ENCODE measurements at places on chromosomes 2 and 18.

- no peak for DNase-seq
These were observed 2.9 kb upstream of the FAM124B start for GRCh38 chr2:224404796-224405195.

DNA sequence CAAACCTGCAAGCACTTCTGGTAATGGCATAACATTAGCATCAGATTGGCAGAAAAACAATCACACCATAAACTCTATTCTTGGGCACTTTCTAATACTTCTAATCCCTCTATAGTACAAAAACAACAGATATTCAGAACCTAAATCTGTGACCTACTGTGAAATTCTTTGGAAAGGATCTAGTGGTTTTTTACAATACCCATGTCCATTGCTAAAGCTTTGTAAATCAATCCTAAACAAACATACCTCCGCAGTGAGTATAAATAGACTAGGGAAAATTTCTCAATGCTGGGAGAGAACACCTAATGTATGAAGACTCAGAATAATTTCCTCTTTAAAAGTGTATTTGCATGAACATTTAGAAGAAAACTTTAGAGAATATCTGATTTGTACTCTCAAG lies 1098.5 kb upstream of the DDX18 start:
- no peak for DNase-seq

DNA sequence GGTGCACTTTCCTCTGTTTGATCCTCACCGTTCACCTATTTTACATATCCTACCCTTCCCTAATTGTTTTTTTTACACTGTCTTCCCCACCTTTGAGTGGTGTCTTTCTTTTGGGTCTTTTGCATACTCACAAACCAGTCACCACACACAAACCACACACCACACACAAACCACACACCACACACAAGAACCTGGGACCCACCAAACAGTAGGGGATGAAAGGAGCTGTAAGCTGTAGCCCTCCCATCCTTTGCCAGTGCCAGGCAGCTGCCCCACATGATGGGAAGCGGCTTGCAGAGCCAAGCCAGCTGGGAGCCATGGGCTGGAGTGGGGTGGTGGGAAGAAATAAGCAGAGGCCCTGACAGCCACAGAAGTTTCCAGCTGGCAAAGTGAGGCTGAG lies 38.9 kb upstream of the MSH6 start:
- no peak for DNase-seq

GRCh38 chr2:208252716-208253492 lies 2.0 kb downstream of the IDH1 start:
- no peak for DNase-seq

GRCh38 chr2:8452979-8453903 lies 228.6 kb upstream of the ID2 start:
- no peak for DNase-seq

- no peak for DNase-seq
These were observed 10.1 kb downstream of the MBOAT2 start for GRCh38 chr2:8993196-8993901.

GRCh38 chr2:163670929-163671328 lies 64.9 kb downstream of the FIGN start:
- DNase-seq: no peak

GRCh38 chr2:105629634-105630033 lies 115.1 kb upstream of the NCK2 start:
- no peak for DNase-seq

DNA sequence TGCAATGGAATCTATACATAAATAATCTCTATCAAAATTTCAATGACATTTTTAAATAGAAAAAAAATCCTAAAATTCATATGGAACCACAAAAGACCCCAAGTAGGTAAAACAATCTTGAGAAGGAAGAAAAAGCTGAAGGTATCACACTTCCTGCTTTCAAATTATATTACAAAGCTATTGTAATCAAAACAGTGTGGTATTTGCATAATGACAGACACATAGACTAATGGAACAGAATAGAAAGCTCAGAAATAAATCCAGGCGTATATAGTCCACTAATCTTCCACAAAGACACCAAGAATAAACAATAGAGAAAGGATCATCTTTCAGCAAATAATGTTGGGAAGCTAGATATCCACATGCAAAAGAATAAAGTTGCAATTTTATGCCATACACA lies 699.8 kb upstream of the ID2 start:
- DNase-seq: no peak

DNA sequence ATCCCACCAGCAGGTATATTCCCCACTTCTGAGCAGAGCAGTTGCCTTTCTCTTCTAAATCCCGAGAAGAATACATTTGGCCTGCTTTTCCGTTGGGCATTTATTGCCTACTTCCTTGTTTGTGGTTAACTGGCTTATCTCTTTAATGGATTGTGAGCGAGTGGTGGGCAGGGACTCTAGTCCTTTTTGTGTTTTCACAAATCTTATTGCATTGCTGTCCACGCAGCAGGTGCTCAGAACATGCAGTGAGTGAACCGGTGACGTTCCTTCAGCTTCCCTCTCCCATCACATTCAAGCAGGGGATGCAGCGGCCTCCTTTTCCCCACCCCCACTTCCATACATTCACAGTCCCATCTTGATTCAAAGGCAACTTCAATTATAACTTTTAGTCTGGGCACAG lies 28.9 kb upstream of the GAREM2 start:
- DNase-seq: no peak

DNA sequence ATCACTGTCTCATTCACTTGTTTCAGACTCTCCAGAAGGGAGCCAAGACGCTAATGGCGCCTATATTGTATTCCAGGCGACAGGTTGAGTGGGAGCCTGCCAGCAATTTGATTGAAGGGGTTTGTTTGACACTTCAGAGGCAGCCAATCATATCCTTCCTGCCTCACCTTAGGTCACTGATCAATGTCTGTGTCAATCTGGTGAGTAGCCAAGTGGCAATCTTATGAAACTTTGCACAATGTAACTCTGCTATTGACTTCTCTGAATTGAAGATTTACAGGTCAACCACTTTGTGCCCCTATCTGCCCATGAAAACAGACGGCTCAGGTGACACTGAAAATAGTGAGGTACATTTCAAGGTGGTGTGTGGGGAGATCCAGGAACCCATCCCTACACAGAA lies 32.7 kb upstream of the RPE start:
- no peak for DNase-seq

Measured in activated T-cell treated with anti-CD3 and anti-CD28 coated beads for 48 hours (primary cell).